Motor neuron (in vitro differentiated cells): ENCODE measurements at places on chromosomes 7 and 10. TPM values are rescaled to one million over a fixed set of nuclear protein-coding genes. Genes with fewer than 3 reads are reported as not detected.

Gene ANKRD1
- total RNA-seq, result 0.11 TPM in 1 of 2 replicates, not detected in the other

Gene ENTPD7
- total RNA-seq, result 11.9 and 12.1 TPM in 2 replicates

Gene HOXA10
- 57.7 and 58.3 TPM in 2 replicates for total RNA-seq

Gene PAPOLB
- 0.05 and 0.20 TPM in 2 replicates for total RNA-seq

Gene HOXA2
- total RNA-seq, result 0.31 and 0.59 TPM in 2 replicates

Gene NCF1
- 0.57 TPM in 1 of 2 replicates, not detected in the other for total RNA-seq

Gene PAX4
- total RNA-seq, result 0.09 and 0.21 TPM in 2 replicates

Gene RAB19
- not detected in 2 replicates for total RNA-seq

Gene KIAA1549
- 29.1 and 31.2 TPM in 2 replicates for total RNA-seq

Gene POT1
- 34.6 and 35.2 TPM in 2 replicates for total RNA-seq

Gene NFE2L3
- 8.5 and 13.3 TPM in 2 replicates for total RNA-seq

Gene NOS3
- total RNA-seq, result 3.2 and 4.0 TPM in 2 replicates

Gene ASZ1
- total RNA-seq, result not detected in 2 replicates

Gene RAB18
- total RNA-seq, result 49.0 and 53.9 TPM in 2 replicates

Gene ASB10
- total RNA-seq, result not detected in 2 replicates

Gene LIPJ
- total RNA-seq, result 0.05 and 0.36 TPM in 2 replicates

Gene NRG3
- total RNA-seq, result 0.16 and 0.36 TPM in 2 replicates

Gene SH2B2
- 3.2 and 3.7 TPM in 2 replicates for total RNA-seq

Gene FEZF1
- total RNA-seq, result 0.89 TPM in 1 of 2 replicates, not detected in the other

Gene FAM25A
- not detected in 2 replicates for total RNA-seq

Gene SLC16A12
- not detected in 2 replicates for total RNA-seq

Gene UCN3
- total RNA-seq, result 0.25 TPM in 1 of 2 replicates, not detected in the other

Gene ZC3HAV1L
- 1.0 and 1.3 TPM in 2 replicates for total RNA-seq

Gene CYP2C18
- 0.17 and 0.18 TPM in 2 replicates for total RNA-seq
